T-helper 2 cell (primary cell): ENCODE measurements at places on chromosomes 3 and 15.

DNA sequence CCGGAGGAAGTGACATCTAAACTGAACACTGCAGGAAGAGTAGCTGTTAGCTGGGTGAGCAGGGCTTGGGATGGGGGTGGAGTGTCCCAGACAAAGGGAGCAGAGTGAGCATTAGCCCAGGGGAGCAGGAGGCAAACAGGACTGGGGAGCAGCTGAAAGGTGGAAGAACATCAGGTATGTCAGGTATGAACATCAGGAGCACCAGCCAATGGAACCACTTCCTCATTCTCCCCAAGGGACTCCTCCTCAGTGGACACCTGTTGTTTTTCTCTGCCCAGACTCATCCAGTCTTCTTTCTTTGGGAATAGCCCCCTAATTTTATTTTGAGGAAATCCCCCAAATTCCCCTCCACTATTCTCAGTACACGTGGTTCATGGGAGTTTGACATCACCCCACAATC, 107.7 kb upstream of the RAD18 start:
- DNase-seq: no peak

DNA sequence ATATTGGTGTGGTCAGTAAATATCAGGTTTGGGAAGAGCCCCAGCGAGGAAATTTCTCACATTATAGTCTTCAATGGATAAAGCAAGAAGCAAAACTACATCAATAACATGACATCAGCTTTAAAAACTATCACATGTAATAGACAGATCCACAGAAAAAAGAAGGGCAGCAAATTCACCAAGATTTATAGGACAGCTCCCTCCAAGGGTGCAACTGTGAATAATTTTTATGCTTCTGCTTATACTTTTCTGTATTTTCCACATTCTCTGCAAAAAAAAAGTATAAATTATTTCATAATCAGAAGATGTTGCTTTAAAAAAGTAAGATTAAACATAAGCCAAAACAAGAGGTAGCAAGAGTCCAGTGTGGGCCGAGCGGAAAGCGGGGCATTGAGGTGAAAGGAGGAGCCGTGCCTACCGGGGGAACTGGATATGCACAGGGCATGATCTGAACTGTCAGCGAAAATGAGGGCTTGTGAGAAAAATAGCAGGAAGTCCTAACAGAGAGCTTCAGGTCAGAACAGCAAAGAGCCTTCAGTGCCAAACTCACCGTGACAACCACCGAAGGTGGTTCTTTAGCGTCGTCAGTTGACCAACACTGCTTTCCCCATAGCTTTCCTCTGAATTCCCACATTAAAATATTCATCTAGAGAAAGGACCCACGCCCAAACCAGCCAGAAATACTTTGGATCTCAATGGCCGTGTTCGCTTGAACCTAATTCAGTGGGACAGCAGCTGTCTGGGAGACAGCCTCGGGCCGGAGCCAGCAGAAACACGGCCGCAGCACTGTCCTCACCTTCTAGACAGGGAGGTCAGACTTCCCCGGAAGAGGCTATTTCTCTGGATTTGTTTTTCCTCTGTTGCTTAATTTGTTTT, 59.8 kb downstream of the FAM174B start:
- no peak for DNase-seq

DNA sequence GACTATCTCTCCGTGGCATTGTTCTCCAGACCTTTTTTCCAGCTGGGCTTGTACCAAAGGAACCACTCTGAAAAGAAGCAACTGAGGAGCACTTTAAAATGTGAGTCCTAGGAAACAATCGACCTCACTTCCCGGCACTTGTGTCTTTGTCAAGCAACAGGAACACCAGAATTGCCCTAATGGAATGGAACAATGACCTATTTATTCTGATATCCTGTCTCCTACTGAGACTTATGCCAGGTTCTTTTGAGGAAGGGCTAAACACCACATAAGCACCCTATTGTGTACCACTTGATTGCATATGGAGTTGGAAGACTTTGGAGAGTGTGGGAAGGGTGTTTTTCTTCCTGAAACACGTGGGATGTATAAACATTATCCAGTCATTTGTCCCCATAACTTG, 56.8 kb upstream of the TGFBR2 start:
- DNase-seq: no peak

- no peak for DNase-seq
Measured at GRCh38 chr15:63950911-63951481, 95.3 kb downstream of the DAPK2 start.

DNA sequence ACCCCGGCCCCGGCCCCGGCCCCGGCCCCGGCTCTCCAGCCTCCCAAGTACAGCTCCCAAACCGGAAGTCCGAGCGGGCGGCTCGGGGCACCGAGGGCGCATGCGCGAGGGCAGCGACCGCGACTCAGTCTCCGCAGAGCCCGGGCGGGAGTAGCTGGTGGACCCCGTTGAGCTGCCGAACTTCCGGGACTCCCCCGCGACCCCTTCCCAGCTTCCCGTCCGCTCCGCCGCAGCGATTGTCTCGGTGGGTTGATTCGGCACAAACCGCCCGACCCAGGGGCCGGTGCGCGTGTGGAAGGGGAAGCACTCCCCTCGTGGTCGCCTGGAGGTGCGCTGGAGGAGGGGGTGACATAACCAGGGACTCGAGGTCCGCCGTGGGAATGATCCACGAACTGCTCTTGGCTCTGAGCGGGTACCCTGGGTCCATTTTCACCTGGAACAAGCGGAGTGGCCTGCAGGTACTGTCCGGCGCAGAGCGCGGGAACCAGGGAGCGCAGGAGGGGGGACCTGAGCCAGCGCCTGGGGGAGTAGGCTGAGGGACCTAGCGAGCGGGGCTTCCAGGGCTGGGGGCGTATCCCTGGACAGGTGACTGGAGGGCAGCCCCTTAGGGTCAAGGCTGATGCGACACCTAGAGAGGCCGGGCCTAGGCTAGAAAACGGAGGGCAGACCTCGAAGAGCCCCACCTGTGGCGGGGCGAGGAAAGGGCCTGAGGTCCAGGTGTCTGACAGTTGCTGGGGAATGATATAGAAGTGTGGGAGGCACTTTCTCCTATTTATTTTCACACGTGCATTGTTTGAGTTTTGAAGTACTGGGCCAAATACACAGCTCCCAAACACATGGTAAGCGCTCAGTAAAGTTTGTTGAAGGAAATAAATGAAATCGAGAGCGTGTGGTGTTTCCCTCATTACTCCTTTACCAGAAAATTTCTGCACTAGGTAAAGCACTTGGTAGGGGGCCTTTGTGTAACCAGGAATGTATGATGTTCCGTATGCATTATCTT, at the start of the genes TUBGCP4 and ZSCAN29:
TSS of gene TUBGCP4 (plus strand) at position 127 of the 1,000 bp plus-strand sequence. CDS start at position 381, 254 bp downstream.
TSS of gene ZSCAN29 (minus strand) at position 69 of the 1,000 bp plus-strand sequence. CDS start 1,130 bp downstream, outside the sequence.
- peak; percentile 61 for DNase-seq

DNA sequence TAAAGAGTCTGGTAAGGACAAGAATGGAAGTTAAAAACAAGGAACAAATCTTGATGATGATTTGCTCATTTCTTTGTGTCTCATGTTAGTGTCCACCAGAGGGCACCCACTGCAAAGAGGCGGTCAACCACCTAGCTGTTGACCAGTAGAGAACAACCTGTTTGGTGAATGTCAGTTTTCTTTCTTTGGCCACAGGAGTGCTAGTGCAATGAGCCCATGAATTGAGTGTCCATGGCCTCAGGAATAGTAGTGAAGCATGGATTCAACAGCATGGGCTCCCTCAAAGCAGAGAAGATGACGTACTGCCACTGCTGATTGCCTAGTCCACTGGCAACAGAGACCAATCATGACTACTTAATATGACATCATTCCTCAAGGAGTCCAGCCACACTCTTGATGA, 10.7 kb upstream of the CNTN6 start:
- no peak for DNase-seq

DNA sequence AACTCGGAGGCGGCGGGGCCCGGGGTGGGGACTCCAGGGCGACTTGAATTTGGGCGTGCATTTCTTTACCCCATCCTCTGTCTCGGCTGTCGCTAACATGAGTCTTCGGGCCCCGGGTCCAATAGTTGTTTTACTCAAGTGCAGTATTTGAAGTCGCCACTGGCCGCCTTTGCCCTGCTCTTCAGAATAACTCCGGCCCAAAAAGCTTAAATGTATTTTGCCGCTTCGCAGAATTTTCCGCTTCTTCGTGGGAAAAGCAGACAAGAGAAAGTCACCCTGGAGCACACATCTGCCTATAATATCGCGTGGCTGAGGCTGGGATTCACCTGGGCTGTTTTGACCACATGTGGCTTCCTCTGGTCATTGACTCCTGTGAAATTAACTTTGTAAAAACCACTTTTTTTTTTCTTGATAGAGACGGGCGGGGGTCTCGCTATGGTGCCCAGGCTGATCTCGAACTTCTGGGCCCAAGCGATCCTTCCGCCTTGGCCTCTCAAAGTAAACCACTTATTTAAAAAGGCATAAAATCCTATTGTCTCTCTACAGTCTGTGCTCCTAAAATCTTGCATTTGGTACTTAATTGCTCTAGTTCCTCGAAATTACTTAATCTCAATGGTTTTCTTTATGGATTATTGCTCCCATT, 676 bp downstream of the CNOT10 start:
- DNase-seq: peak; percentile 31

DNA sequence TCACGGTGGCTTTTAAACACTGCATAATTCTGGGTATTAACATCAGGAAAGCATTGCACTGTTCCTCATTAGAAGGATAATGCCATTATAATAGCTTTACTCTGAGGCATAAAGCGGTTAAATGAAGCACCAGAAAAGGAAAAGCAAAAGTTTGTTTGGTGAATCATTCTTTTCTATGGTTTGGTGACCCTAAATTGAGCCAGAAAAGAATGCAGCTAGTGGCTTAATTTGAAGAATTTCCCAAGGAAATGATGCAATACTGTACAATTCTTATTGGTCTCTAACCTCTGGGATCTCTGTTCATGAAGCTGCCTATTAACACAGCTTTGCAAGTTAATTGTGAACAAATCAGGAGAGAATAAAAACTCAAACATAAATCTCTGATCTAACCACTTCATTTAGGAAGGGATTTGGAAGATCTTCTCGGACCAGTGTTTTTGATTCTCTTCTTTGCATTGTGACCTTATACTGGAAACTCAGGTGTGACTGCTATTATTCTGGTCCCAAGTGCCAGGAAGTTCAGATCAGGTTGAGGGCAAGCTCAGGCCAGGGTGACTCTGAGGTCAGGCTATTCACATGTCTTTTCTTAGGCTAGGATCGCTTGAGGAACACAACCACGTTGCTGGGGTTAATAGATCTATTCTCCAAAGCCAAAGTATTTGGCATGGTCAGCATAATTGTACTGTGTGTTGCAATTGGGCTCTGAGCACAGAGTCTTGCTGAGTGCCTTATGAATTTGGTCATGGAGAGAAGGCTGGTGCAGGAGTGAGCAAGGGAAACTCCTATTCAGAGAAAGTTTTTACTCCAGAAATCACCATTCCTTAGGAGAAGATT, 11.3 kb upstream of the DLG1 start:
- DNase-seq: no peak

DNA sequence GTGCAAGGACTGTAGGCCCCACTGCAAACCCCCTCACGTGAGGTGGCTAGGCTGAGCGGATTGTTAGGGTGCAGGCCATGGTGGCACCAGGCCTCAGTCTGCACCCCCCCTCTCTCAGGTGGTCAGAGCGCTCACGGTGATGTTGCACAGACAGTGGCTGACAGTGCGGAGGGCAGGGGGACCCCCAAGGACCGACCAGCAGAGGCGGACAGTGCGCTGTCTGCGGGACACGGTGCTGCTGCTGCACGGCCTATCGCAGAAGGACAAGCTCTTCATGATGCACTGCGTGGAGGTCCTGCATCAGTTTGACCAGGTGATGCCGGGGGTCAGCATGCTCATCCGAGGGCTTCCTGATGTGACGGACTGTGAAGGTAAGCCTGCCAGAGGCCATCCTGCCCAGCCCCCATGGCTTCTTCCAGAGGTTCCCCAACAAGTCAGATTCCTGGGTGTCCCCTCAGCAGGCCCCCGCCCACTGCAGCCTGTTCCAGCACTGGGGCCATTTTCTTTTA, 18.2 kb downstream of the ATRIP start:
- DNase-seq: no peak

DNA sequence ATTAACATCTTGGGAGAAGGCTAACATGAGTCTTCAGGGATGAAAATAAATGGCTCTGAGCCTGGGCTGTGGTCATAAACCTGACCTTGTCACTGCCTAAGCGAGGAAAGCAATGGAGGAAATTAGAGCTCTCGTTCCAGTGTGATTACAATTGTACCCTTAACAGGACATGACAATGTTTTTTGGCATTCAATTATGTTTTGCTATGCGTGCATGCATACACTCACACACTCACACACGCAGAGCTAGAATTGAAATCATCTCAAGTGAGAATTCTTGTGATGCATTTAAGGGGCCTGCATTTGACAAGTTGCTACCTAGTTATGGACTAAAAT, 24.1 kb downstream of the ZNF80 start:
- DNase-seq: no peak

DNA sequence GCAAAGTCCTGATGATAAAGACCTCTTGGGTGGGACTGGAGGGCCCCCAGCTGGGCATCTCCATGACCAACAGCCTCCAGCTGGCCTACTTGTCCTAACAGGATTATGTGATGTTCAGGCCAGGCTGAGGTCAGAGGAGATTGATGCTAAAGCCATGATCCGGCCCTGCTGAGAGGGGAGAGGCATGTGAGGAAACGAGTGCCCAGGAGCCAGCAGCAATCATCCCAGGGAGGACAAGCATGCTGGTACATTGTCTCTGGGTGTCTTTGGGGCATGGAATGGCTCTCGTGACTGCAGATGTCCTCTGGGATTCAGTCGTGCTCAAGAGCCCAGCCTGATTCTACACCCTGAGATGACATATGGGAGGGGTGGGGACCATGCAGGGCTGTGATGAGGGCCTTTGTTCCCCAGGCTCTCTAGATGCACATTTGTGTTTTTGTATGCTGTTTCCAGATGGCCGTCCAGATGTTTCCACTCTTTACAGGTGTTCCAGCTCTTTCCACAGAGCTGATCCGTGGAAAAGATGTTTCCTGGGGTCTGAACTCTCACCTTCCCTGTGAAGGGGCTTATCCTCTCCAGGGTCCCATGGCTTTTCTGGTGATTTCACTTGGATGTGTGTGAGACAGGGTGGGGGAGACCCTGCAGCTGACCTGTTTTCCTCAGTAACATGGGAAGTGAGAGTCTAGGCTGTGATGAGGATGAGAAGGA, 20.2 kb downstream of the SLC24A1 start:
- DNase-seq: no peak

DNA sequence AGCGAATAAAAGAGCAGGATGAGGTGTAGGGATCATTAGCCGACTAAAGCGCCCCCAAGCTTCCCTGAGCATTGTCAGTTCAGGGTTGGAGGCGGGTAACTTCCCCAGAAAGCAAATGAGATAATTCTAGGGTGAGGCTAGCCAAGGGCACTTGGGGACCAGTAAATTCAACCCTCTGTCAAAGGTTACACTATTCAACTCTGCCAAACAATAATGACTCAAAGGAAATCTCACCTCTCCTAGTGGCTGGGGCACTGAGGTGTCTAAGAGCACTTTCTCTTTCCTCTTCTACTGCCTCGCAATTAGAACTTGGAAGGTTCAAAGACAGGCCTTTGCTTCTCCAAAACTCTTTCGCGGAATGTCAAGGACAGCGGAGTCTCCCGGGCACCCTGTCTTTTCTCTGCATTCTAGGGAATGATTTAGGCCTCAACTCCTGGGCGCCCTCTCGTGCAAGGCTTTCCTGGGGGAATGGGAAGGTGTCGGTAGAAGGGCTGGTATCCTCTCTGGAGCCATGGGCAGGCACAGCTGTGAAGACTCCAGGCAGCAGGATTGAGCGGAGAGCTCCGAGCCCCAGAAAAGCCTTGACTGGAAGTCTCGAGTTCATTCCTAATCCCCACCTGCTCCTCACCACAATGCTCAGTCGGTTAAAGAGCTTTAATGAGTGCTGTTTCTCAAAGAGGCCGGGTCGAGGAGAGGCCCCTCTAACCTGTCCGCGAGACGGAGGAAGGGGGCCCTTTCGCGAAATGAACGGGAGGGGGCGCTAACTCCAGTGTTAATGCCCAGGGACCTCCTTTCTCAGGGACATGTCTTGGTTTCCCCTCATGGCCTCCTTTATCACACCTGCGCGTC, 21.9 kb downstream of the ZIC4 start:
- no peak for DNase-seq

GRCh38 chr3:39241561-39241960, 38.3 kb downstream of the CX3CR1 start:
- DNase-seq: no peak
